ENCODE measurements at places on chromosomes 12 and 14.

GRCh38 chr12:115375186-115375991 is 691.4 kb upstream of the TBX3 start:
- DNase-seq = no peak

GRCh38 chr12:8822298-8822697 is at the start of gene A2ML1:
Gene A2ML1, plus strand, starts transcription at chr12:8822621. Its CDS starts 31 bp downstream, at chr12:8822652.
- DNase-seq = no peak

DNA sequence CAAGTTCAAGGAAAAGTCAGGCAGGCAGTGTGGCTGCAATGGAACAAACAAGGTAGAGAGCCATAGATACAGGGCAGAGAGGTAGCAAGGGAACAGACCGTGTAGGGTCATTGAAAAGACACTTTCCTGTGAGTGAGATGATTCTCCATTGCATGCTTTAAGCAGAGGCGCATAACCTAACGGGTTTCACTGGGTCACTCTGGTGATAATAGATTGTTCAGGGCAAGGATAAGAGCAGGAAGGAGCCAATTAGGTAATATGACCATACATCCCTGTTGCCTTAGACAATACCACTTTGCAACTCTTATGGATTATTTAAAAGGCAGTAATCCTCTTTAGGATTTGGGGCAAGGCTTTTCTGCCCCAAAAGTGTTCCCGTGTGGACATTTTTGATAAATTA is 214.1 kb downstream of the PTPRO start:
- DNase-seq = no peak

GRCh38 chr14:23115039-23115731 is 3.9 kb downstream of the CEBPE start:
- no peak for DNase-seq

DNA sequence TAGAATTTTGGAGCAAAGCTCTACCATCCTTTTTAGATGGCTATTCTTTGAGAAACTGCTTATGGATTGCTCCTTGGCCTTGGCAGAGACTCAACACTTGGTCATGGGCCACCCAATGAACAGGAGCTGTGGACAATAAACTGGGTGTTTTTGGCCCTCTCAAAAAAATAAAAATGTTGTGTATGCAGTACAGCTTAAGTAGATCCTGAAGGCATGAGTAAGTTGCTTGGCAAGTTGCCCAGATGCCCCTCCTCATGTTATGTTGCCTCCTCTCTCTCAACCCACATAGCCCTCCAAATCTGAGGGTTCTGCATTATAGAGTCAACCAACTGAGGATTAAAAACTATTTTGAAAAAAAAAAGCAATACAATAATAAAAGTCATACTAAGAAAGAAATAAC is 124.9 kb downstream of the ATP23 start:
- DNase-seq = no peak

DNA sequence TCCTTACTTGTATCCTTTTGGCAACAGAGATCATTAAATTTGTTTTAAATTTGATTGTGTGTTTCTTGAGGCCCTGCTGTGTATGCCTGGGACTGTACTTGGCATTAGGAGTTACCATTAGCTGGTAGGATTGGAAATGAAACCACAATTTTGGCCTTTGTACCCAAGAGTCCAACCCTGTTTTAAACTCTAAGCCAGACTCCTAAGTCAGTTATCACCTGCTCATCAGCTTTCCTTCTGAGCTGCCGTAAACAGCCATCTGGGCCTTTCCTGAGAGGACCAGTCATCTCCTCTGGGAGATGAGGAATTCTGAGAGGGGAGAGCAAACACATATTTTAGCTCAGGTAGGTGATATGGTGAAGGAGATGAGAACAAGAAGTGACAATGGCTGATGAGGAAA is 74.3 kb upstream of the SRSF5 start:
- DNase-seq = no peak

GRCh38 chr12:45259675-45260074 is 43.8 kb downstream of the ANO6 start:
- no peak for DNase-seq

DNA sequence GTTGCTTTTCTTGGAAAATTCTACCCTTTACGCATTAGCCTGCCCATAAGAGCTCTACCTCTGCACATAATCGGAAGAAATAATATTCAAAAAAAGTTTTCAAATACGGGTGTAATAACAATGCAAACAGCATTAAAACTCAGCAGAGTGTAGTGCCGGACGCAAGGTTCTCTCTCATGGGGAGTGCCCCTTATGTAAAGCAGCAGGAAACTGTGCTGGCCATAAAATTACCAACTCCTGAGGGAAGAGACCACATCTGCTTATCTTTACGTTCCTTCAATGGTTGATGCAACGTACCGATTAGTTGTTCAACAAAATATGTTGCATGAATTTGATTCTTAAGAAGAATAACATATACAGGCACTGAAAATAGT is 118.7 kb upstream of the TMCC3 start:
- no peak for DNase-seq

GRCh38 chr12:56634242-56634836 is 4.2 kb upstream of the BAZ2A start:
- DNase-seq = no peak

DNA sequence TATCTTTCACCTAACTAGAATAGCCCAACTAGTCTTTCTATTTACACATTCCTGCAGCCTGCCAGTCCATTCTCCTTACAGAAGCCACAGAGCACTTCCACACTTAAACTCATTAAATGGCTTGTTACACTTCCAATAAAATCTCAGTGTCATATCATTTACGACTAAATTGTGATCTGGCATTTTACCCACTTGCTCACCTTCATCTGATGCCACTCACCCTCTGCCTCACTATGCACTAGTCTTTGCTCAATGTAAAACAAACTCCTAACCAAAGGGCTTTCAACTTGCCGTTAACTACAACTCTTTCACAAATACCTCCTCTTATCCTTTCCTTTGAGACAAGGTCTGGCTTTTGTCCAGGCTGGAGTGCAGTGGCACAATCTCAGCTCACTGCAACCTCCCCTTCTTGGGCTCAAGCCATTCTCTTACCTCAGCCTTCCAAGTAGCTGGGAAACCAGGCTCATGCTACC is 24.1 kb downstream of the YAF2 start:
- no peak for DNase-seq

DNA sequence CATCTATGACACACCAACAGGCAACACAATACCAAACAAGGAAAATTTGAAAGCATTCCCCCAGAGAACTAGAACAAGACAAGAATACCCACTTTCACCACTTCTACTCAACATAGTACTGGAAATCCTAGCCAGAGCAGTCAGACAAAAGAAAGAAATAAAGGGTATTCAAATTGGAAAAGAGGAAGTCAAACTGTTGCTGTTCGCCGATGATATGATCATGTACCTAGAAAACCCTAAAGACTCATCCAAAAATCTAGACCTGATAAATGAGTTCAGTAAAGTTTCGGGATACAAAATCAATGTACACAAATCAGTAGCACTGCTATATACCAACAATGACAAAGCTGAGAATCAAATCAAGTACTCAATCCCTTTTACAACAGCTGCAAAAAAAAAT is 8.1 kb upstream of the ATL1 start:
- DNase-seq = no peak

DNA sequence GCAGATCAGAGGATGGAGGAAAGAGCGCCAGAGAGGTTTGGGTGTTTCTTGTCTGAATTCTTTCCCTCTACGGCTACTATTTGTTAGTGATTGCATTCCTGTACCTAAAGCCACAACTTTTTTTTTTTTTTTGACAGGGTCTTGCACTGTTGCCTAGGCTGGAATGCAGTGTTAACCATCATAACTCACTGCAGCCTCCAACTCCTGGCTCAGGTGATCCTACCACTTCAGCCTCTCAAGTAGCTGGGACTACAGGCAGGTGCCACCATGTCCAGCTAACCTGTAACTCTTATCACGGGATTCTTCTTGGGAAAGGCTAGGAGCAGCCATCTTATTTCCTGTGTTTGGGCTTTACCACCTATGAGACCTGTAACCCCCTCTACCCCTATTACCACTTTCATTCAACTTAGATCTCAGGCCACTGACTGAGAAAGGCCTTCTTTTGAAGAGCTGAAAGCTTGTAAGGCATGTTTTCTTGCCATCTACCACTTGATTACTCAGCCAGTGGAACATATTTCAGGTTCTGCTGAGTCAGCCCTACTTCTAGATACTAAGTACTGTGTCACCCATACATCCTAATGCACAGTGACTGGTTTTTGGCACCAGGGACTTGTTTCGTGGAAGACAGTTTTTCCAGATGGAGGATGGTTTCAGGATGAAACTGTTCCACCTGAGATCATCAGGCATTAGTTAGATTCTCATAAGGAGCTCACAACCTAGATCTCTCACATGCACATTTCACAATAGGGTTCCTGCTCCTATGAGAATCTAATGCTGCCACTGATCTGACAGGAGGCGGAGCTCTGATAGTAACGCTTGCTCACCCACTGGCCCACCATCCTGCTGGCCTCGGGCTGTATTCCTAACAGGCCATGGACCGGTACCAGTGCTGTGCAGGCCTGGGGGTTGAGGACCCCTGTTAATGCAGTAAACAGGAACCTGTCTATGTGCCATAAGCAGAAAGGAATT is 6.9 kb downstream of the VEZT start:
- no peak for DNase-seq

DNA sequence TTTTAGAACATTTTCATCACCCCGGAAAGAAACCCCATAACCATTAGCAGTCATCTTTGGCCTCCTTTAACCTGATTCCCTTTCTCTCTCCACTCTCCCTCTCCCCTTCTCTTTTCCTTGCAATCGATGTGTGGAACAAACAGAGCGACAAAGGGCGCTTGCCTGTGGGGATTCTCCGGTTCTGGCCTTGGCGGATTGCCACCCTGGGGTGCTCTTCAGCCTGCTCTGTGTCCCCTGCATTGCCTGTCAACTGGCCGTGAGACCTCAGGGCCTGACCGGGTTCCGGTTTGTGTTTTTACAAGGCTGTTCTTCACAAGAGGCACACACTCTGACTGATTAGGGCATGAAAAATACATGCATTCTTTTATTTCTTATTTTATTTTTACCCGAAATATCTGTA is 27.8 kb downstream of the LRTM2 start:
- no peak for DNase-seq

- DNase-seq = no peak
These were observed 235.3 kb upstream of the FOXN3 start for GRCh38 chr14:89652352-89652751.

- DNase-seq = no peak
These were observed 596.7 kb upstream of the TMEM132C start for GRCh38 chr12:127670294-127670693.

DNA sequence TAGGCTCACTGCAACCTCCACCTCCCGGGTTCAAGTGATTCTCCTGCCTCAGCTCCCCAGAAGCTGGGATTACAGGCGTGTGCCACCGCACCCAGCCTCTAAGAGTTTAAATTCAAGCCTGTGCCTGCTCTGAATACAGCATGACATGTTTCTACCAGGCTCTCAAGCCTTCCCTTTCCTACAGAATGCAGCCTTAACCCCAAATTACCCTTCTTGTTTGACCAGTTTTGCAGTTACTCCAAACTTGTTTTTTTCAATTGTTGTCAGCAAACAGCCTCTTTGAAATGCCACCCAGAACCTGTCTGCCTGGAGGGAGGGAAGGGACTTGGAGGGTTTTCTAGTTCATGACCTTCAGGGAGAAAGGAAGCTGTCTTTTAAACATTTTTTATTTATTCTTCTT is 15.4 kb downstream of the GLTP start:
- DNase-seq = no peak

DNA sequence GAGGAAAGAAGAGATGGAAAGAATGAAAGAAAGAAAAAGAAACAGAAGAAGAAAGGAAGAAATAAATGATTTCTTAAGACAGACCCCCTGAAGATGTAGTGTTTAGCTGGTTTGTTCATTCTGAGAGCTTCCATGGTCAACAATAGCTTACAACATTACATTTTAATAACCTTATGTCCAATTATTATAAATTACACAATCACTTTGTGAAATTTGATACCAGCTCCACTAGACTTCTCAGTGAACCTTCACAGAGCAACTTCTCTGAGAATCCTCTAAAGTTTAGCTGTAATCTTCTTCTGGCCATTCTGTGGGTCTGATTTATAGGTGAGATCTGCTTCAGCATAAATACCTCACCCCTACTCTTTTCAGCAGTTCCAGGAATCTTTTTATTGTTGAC is 27.9 kb downstream of the SIX1 start:
- DNase-seq = no peak

DNA sequence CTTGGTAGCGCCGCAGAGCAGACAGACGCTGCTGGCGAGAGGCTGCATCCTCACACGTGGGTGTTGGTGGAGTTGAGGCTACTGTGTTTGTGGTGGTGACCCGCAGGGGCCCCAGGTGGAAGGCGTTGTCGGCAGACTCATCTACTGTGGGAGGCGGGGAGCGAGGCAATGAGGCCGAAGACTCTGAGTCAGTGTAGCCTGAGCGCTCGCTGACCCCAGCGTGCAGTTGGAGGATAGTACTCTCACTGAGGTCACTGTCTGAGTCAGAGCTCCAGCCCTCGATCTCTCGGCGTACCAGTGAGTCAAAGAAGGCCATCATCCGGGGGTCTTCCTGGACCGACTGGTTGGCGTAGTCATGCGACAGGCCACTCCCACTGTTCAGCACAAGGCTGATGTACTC is 76.0 kb upstream of the ACTN1 start:
- DNase-seq = peak; percentile 51

DNA sequence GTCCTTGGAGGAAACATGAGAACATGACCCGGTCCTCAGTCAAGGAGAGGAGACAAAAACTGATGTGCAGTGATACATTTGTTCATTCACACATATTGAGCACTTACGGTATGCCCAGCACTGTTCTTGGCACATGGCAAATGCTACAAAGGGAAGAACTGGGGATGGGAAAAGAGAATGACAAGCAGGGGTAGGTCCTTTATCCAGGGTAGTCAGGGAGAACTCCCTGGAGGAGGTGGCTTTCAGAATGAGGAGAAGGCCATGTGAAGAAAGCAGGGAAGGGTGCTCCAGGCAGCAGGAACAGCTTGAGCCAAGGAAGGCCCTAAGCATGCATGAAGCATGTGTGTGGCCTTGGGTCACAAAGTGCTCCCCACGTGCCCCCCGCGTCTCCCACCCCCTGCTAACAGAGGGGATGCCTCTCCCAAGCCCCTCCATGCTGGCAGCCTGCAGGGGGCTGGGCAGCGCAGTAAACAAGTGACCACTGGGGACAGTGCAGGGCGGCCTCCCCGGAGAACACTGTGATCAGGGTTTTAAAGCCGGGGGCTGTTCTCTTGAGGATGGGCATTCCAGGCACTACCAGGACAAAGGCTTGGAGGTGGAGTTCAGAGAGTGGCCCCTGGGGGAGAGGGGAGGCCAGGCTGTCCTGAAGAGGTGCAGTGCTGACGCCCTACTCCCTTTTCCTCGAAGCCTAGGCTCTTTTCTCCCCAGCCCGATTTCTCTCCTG is 71.0 kb downstream of the PHETA1 start:
- no peak for DNase-seq

DNA sequence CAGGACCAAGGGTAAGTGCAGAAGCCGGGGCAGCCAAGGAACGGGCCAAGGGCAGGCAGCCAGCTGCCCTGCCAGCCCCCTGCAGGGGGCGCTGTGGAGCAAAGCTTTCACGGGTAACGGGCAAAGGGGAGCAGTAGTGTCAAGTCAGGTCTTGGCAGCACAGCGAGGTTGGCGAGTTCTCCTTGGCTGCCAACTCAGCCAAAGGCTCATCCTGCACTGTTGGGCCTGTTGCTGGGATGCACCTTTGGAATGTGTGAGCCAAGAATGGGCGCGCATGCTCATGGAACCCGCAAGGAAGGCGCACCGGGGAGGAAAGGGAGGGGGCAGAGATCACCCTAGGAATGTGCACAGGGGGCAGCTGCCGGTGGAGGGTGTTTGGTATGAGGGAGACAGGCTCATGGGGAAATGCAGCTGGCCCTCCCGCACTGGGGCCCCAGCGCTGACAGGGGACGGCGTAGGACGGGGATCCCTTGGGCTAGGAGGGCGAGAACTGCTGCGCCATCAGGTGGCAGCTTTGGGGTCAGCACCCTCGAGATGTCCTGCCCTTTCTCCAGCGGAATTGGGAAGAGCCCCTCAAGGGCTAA is 138.0 kb downstream of the ASCL4 start:
- DNase-seq = peak; percentile 36

All from dorsolateral prefrontal cortex (tissue), 122 donors.